AG10803 (cell line): ENCODE measurements at places on chromosomes 2 and 18.

DNA sequence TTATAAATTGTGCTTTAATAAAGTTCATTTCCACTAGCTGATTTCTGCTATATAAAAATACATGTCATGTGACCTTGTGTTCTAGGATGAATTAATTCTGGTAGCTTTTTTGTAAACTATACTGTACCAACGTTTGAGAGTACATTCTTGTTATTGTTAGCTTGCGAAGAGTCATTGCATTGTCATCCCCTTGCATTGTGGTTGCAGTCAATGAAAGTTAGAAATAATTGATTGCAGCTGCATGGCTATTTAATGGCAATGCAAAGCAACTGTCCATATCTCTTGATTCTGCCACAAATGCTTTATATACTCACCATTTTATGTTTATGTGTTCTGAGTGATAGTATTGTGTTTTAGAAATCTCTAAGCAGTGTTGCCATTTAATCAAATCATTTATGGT lies 91.6 kb downstream of the ZNF407 start:
- DNase-seq = peak; percentile 75

- no peak for DNase-seq
Measured at GRCh38 chr2:46230115-46230571, 67.1 kb upstream of the EPAS1 start.

DNA sequence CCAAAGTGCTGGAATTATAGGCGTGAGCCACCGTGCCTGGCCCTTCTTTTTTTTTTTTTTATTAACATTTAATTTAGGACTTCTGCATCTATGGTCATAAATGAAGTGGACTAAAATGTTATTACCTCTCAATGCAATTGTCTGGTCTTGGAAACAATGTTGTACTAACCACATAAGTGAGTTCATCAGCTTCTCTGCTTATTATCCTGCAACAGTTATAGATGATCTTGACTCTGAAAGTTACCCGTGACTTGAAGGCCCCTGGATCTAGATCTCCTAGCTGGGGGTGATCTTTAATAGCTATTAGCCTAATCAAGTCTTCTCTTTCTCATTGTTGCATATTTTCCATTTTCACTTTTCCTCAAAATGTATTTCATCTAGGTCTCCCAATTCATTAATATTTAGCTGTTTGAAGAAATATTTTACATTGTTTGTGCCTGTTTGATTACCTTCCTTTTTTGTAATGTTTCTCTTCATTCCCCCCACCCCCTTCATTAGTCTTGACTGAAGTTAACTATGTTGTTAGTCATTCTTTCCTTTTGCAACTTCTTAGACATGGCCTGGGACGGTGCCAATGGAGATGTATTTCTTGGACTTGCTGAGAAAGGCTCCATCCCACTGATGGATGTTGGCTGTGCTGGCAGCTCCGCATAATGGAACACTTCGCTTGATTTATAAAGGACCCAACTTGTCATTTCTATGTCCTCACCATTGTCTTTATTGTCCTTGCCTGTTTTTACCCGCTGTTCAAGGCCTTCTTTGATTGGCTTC lies 141.6 kb upstream of the RIOK3 start:
- DNase-seq = peak; percentile 92

DNA sequence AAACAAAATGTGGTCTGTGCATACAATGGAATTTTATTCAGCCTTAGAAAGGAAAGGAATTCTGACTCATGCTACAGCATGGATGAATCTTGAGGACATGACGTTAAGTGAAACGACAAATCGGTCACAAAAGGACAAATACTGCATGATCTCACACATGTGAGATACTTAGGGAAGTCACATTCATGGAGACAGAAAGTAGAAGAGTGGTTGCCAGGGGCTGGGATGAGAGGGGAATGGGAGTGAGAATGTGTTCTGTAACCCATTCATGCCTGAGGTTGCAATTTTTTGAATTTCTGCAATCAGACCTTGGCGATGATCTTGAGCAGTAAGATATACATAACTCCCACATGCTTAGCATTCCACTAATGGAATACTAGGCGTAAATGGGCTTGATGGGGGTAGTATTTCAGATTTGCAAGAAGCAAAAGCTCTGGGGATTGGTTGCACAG lies 22.0 kb downstream of the FHL2 start:
- peak; percentile 64 for DNase-seq

DNA sequence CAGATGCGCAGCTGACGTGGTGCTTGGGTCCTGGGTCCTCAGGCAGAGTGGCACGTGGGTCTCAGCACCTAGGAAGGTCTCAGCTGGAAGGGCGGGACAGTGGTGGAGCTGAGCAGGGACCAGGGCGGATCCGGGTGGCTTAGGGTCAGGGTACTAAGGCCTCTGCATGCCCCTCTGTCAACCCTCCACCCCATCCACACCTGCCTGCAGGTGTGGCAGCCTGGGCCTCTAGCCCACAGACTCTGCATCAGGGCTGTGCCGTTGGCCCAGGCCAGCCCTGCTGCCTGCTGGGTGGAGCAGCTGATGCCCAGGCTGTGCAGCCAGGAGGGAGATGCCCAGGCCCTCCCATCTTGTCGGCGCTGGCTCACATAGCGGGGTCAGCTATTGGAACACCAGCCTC lies 24.6 kb upstream of the OTOS start:
- DNase-seq = no peak

DNA sequence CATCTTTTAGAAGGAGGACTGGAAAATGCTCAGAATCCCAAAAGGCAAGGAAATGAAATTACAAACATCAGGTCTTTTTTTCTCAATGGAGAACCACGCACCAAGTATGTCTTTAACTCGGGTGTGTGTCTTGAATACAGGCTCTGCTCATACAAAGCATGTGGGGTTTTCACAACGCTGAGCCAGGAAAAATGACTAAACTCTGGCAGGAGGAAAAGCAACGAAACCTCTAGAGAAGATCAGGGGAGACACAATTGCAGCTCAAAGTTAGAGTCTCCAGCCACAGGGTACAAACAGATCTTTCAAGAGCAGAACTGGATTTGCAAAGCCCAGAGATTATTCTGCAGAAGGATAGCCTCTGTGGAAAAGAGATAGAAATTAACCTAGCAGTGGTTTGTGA lies 42.8 kb upstream of the TPO start:
- no peak for DNase-seq

- DNase-seq = no peak
Measured at GRCh38 chr2:79223539-79223938, 64.0 kb upstream of the REG3A start.

- no peak for DNase-seq
Measured at GRCh38 chr18:77047803-77048419, 84.7 kb downstream of the MBP start.

- DNase-seq = no peak
Measured at GRCh38 chr18:48004577-48004976, 74.1 kb upstream of the SMAD2 start.

- DNase-seq = no peak
Measured at GRCh38 chr2:232038881-232039485, 77.5 kb downstream of the DIS3L2 start.

GRCh38 chr18:13642440-13642827 lies 83.9 kb downstream of the FAM210A start:
- DNase-seq = no peak

DNA sequence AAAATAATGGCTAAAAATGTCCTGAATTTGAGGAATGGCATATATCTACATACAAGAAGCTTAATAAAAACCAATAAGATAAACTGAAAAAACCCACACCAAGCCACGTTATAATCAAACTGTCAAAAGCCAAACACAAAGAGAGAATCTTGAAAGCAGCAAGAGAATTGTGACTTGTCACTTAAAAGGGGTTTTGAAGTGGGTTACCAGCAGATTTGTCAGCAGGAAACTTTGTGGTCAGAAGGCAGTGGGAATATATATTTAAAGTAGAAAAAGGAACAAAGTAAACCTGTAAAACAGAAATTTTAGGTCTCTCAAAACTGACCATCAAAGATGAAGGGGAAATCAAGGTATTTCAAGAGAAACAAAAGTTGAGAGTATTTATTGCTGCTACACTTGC lies 171.9 kb upstream of the CNTNAP5 start:
- no peak for DNase-seq

- DNase-seq = no peak
Measured at GRCh38 chr2:150494234-150494945, 6.9 kb upstream of the RND3 start.

- no peak for DNase-seq
Measured at GRCh38 chr2:114962532-114962931, 520.1 kb downstream of the DPP10 start.

DNA sequence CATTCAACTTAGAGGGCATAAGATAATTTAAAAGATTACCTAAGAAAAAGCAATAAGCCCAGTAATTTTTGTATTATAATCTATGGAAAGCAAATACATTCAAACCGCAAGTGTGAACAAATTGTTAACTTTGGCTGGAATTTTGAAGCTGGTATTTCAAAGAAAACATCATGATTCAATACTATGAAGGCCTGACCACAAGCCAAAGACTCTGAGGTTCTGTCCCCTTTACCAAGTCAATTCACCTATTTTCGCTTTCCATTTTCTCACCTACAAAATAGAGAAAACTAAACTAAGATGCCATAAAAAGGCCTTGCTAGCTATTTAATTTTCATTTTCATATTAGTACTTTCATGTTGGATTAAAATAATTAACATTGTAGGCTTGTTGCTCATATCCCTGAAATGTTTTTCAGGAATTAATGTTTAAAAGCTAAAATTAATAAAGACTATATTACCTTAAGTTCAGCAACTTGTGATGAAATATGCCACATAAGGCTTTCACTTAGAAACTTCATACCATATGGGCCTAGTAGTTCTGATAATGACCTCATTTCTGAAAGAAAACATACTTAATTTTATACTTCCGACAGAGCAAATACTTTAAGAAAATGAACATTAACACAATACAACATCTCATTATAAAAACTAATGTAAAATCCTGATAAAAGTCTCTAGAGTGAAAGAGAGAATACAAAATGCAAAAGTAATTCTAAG lies 85.7 kb upstream of the FRZB start:
- no peak for DNase-seq

DNA sequence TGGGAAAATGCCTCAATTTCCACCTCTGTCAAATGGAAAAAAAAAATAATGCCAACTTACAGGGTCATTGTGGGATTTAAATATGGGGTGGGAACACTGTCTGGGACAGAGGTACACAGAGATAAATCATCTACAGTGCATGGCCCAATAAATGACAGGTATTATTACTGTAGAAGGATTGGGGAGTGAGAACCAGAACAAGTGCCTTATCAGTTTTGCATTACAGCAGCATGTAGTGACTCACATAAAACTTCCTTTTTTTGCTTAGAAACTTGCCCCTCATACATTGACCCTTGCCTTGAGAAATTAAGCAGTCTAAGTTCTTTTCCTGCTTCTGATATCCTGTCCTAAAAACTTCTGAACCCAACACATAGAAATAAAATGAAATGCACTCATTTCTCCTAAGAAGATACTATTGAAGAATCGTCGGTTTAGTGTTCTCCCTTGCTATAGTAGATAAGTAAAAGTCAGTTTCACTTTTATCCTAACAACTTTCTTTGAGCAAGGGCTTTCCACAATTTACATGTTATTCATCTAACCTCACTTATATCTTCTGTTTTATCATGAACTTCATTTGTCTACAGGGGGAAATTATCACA lies 121.0 kb upstream of the HAAO start:
- no peak for DNase-seq
